ENCODE measurements at places on chromosomes 2 and 18.

DNA sequence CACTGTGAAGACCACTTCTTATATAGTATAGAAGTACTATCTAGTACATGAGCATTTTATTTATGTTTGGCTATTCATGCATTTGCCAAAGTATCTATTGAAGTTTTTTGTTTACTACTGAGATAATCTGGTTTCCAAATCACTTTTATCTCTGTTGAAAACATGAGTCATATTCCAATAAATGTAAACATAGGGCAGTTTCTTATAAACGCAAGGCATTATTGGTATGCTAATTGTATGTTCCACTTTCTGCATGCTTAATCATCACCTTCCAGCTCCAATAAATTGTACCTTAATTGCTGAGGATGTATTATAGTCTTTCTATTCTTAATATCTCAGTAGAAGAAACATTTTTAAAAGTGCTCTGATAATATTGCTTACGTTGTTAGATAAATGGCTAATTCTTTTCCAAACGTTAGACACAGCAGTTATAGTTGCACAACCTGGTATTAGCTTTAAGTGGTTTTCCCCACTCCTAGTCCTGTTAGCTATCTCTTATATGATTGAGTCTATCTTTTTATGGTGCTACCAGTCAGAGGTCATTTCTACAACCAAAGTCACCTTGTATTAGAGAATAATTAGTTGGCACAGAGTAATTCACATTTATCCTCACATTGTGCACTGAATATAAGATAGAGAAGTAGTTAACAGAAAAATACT lies 17.2 kb downstream of the ITGA4 start:
- no peak for DNase-seq

- no peak for DNase-seq
Measured at GRCh38 chr2:191443446-191443845, 198.2 kb downstream of the MYO1B start.

- DNase-seq = no peak
Measured at GRCh38 chr2:10332402-10333246, 29.9 kb downstream of the HPCAL1 start.

DNA sequence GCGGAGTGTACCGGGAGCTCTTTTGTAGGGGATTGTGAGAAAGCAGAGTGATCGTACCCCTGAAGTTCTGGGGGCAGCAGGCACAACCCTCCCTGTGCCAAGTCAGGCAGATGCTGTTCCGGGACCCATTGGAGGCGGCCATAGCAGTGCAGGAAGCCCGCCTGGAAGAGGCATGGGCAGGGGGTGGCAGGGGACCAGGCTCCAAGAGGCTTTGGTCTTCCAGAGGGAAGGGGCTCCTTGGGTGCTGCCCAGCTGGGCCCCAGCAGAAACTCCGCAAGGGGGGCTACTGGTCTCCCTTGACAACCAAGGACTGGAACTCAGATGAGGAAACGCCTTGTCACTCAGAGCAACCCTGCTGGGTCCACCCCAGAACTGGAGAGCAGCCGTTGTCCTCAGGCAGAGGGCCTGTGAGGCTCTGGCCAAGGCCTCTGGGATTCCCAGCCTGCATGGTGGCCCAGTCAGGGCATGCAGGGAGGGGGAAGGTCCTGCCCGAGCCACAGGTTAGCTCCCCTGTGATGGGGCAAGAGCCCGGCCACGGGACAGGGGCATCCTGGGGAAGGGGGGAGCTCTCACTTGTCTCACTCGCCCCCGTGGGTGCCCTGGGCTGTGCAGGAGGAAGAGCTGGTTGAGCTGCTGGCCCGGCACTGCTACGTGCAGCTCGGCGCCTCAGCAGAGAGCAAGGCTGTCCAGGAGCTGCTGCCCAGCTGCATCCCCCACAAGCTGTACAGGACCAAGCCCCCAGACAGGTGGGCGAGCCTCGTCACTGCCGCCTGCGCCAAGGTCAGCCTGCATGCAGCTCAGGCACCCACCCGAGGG lies 21.0 kb upstream of the GPR17 start:
- DNase-seq = no peak

GRCh38 chr2:31475692-31476091 lies 61.1 kb upstream of the XDH start:
- DNase-seq = no peak

GRCh38 chr18:49400398-49401072 lies 59.9 kb downstream of the DYM start:
- DNase-seq = no peak

DNA sequence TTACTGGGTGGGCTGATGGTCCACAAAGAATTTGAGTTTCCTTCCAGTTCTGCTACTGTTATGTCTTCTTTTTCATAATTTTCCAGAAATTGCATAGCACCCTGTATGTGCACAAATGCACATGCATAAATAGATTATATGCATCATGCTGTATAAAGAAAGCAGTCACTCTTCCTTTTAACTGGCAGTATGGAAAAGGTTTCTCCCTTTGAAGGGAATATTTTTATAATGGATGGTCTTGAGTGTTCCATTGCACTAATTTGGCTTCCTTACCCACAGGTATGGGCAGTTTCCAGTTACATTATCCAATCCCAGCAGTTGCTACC lies 154.4 kb downstream of the NAPG start:
- DNase-seq = no peak

All from T1000 (cell line).